Epithelial cell of esophagus (primary cell): ENCODE measurements at places on chromosomes 16 and 17.
A peak's percentile ranks its signal among the peaks of the same experiment; 100 is the strongest.

DNA sequence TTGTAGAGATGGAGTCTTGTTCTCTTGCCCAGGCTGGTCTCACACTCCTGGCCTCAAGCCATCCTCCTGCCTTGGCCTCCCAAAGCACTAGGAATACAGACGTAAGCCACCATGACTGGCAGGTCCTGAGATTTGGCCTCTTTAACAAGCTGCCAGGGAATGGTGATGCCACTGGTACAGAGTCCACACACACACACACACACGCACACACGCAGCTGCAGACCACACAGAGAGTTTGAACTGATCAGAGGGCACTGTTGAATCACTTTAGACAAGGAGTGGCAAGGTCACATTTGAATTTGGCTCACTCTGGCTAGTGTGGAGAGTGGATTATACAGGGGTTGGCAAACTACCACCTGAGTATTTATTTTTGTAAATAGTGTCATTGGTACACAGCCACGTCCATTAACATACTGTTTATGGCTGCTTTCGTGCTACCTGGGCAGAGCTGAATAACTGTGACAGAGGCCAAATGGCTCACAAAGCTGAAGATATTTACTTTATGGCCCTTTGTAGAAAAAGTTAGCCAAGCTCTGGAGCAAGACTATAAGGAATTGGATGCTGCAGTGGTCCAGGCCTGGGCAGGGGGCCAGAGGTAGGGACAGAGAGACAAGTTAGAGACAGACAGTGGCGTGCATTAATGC lies 9.9 kb downstream of the ITPRIPL2 start:
- no peak for DNase-seq

GRCh38 chr16:74637742-74638453 lies 28.8 kb downstream of the RFWD3 start:
- no peak for DNase-seq

- peak; percentile 73 for DNase-seq
Measured at GRCh38 chr16:14462811-14463210, 167.2 kb downstream of the PARN start.

- no peak for DNase-seq
Measured at GRCh38 chr16:87347932-87348615, 30.9 kb upstream of the C16orf95 start.

- DNase-seq, result no peak
Measured at GRCh38 chr16:21172650-21173049, 14.2 kb downstream of the LDAF1 start.
